ENCODE measurements at places on chromosomes 12 and 14. TPM values are rescaled to one million over a fixed set of nuclear protein-coding genes. Genes with fewer than 3 reads are reported as not detected.

The GUCY2C gene
- total RNA-seq = not detected

The ST8SIA1 gene
- not detected for total RNA-seq

The GLT1D1 gene
- not detected for total RNA-seq

The ALX1 gene
- 4.0 TPM for total RNA-seq

The TMEM132D gene
- not detected for total RNA-seq

The BEGAIN gene
- 7.0 TPM for total RNA-seq

The ADGRD1 gene
- total RNA-seq = 0.55 TPM

The BHLHE41 gene
- total RNA-seq = 0.69 TPM

The DCN gene
- 0.22 TPM for total RNA-seq

The PCED1B gene
- total RNA-seq = 19.7 TPM

The OLR1 gene
- 0.73 TPM for total RNA-seq

The OAS1 gene
- 41.0 TPM for total RNA-seq

The DAO gene
- total RNA-seq = not detected

The TSHR gene
- total RNA-seq = not detected

The NRL gene
- total RNA-seq = 0.59 TPM

The ETFBKMT gene
- total RNA-seq = 1.3 TPM

The ANO6 gene
- 58.3 TPM for total RNA-seq

The EFS gene
- total RNA-seq = not detected

The KRT2 gene
- not detected for total RNA-seq

The KRT78 gene
- 0.15 TPM for total RNA-seq

The C12orf42 gene
- not detected for total RNA-seq

The KLRB1 gene
- total RNA-seq = not detected

The MANSC1 gene
- 4.6 TPM for total RNA-seq

The FITM1 gene
- total RNA-seq = not detected

The ASIC1 gene
- total RNA-seq = 5.3 TPM

The PTPN6 gene
- 12.7 TPM for total RNA-seq

The RBP5 gene
- total RNA-seq = not detected

The SPIC gene
- not detected for total RNA-seq

The RPGRIP1 gene
- total RNA-seq = 0.10 TPM

The PRH2 gene
- total RNA-seq = not detected

The FOXN4 gene
- total RNA-seq = 0.03 TPM

The TAS2R42 gene
- total RNA-seq = not detected

The FBXO21 gene
- 28.5 TPM for total RNA-seq

The DNAJC22 gene
- 22.7 TPM for total RNA-seq

The P2RX2 gene
- not detected for total RNA-seq

The KRT6A gene
- 11.2 TPM for total RNA-seq

The ALDH1L2 gene
- total RNA-seq = 2.4 TPM

The GAPDH gene
- total RNA-seq = 6,926 TPM

The DPPA3 gene
- not detected for total RNA-seq

The SERPINA9 gene
- not detected for total RNA-seq

The C12orf54 gene
- not detected for total RNA-seq

The PPP1R36 gene
- total RNA-seq = 0.41 TPM

The KRT79 gene
- not detected for total RNA-seq

The KCNMB4 gene
- 0.16 TPM for total RNA-seq

The SLC17A8 gene
- not detected for total RNA-seq

The EML1 gene
- total RNA-seq = 34.0 TPM

The HAL gene
- 0.60 TPM for total RNA-seq

The ISCA2 gene
- 32.2 TPM for total RNA-seq

The TMTC2 gene
- 1.0 TPM for total RNA-seq

The PPM1H gene
- 7.1 TPM for total RNA-seq

The SMIM41 gene
- total RNA-seq = not detected

The VRTN gene
- total RNA-seq = 0.03 TPM

The EIF2S3B gene
- total RNA-seq = 0.65 TPM

The MIP gene
- total RNA-seq = not detected

The NOVA1 gene
- total RNA-seq = 3.4 TPM

The ETV6 gene
- 3.6 TPM for total RNA-seq

The MGP gene
- total RNA-seq = not detected

Measured in A549 treated with Hydrocortisone at 1 μM for 4 hours (cell line).